ENCODE measurements at places on chromosomes 2 and 18.

DNA sequence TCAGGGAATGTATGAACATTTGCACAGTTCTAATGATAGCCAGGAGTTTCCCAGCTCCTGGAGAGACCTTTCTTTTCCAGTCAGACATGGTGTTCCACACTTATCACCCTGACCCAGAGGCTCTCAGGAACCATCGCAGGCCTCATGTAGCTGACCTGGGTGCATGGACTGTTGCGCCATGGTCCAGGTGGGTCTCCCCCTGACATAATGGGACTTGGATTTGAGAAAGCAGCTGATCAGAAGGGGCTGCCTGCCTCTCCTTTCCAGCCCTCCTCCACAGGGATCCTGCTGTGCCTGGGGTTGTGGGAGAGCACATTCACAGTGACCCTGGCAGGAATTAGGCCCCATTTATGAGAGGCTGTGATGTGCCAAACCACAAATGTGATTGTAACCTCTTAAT lies 133.4 kb upstream of the ALPP start:
- no peak for DNase-seq

DNA sequence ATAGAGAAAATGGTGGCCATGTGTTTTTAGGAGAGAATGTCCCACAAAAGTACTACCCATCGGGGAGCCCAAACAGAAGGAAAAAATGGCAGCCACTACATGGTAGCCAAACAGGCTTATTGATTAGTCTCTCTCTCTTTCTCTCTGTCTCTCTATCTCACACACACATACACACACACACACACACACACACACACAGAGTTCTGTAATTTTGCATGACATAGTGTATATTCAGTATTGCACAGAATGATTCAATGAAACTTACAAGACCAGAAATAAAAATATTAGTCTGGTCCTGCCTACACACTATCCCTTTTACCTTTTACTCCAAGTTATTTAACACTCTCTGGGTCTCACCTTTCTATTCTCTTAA lies 124.8 kb upstream of the SLC39A10 start:
- DNase-seq: no peak

GRCh38 chr2:98704499-98705332 lies 26.2 kb downstream of the MGAT4A start:
- DNase-seq: no peak

DNA sequence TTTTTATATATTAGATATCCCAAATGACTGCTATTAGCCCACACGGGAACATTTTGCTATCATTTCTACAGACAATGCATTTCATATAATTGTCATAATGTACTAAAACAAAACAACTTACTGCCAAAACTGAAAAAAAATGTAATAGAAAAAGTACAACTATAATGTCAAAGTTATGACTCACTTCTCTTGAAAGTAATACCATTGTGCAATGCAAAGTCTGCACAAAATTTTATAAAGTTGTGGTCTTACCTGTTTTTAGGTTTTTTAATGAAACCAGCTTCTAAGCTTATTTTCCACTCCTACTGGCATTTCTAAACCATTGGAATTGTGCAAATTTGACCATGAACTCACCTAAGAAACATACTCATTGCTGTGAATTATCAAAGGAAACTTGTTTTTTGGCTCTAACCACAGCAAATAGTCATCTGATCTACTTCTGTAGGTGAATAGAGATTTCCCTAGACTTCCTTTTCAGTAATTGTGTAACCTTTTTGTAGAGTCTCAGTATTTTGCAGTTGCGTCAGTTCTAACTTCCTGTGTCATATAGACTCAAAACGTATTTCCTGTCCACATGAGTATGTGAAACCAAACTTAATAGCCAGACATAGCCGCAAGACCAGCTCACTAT lies 31.9 kb upstream of the TFPI start:
- DNase-seq: no peak

DNA sequence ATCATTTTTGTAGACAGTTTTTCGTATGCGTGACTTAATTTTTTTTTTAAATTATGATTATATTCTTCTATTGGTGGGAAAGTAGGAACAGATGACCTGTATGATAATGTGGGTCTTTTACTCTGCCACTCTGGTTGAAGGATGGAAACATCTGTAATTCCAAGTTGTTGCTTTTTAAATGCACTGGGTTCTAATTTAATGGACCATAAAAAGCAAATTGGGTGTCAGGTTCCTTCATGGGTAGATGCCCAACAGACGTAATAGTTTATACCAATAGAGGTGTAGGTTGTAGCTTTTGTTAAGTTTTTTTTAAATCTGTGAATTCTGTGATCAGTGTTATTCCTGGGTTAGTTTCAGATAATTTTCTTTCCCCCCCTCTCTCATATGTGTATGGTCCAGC lies 117.6 kb downstream of the MAP4K4 start:
- no peak for DNase-seq

DNA sequence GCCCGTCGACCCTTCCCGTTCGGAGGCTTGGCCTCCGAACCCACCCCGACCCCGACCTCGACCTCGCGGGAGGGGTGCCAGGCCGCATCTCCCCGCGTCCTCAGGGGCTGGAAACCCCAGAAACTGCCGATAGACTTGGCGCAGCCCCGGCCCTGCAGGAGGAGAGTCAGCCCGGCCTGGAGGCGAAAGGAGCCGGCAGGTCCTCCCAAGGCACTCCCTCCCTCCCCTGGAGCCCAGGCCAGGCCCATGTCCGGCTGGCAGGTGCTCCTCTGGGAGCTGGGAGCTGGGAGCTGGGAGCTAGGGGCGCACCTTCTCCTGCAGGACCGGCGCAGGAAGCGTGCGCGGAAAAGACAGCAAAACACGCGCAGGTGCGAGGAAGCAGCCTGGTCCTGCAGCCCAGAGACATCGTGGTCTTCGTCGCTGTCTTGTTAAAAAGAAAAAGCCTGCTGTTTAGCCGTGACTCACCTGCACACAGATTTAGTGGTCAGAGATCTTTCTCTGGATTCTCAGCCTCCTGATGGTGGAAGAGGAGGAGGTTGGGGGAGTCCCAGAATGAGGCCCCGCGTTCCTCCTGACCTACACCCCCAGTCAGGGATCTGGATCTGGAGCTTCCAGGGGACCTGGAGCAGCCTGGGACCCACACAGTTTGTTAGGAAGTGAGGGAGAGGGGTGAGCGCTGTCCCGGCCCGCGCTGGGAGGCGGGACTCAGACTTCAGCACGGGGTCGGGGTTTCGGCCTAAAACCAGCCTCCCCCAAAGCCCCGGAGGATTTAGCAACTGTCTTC lies 660 bp upstream of the MBP start:
- DNase-seq: no peak

- DNase-seq: no peak
Observed at GRCh38 chr2:105194022-105194675, 47.4 kb upstream of the GPR45 start.

DNA sequence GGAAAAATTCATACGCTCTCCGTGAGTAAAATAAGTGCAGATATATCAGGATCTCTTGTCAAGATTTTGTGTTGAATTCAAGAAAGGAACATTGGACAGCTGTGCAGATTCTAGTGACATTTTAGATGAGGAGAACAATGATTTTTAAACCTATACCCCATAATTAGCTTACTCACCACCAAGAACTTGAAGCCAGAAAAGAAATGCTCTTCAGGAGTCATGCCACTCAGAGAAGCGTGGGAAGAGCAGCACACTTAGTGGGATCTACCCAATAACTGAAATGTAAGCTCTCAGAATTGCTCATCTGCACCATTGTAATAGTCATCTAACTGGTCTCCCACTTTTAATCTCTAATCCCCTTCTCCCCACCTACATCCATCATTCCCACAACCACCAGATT lies 9.2 kb upstream of the ERMN start:
- DNase-seq: no peak

DNA sequence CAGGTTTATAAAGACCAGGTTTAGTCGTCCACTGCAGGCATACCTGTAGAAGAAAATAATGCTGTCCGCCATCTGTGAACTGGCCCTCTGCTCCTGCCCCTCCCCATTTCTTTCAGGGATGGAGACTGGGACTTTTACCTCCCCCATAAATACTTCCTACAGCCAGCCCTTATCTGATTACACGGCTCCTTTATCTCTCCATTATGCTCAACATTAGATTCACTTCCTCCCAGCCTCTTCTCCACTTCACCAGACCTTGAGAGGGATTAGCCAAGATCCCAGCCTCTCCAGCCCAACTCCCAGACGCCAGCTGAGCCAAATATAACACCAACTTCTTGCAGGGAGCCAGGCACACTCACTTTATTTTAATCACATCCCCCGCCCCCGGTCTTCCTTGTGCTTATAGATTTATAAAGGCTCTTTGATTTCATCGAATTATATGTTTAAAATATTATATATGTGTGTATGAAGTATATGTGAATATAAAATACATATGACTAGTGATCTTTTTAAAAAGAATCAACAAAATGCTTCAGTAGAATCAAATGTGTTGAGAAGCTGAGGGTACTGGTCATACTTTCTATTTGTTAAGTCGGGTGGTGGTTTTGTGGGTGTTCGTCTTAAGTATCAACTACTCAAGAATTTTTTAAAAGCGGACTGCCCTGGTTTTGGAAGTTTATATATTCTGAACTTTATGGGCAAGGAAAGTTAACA lies 81.0 kb downstream of the SPRED2 start:
- DNase-seq: no peak

GRCh38 chr2:181224866-181225265 lies 232.3 kb upstream of the ITGA4 start:
- no peak for DNase-seq

Data from T-helper 2 cell (primary cell).